NCI-H2081 treated with DMSO at 0.1 percent for 48 hours (cell line): ENCODE measurements at places on chromosomes 3 and 15.

DNA sequence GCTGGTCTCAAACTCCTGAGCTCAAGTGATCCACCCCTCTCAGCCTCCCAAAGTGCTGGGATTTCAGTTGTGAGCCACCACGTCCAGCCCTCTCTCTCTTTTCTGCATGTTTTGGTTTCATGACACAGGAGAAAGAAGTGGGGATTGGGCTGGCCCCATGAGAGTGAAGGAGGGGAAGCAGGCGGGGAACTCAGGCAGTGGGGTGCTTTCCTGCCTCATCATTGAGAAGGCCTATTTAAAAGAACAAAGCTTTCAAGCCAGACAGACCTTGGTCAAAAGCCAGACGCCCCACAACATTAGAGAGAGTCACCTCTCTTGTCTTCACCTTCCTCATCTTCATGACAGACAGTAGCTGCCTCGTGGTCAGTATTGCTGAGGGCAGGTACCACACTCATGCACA lies 15.9 kb downstream of the PSTPIP1 start:
- no peak for DNase-seq

- DNase-seq: no peak
Measured at GRCh38 chr3:73452729-73453128, 172.0 kb downstream of the PDZRN3 start.

DNA sequence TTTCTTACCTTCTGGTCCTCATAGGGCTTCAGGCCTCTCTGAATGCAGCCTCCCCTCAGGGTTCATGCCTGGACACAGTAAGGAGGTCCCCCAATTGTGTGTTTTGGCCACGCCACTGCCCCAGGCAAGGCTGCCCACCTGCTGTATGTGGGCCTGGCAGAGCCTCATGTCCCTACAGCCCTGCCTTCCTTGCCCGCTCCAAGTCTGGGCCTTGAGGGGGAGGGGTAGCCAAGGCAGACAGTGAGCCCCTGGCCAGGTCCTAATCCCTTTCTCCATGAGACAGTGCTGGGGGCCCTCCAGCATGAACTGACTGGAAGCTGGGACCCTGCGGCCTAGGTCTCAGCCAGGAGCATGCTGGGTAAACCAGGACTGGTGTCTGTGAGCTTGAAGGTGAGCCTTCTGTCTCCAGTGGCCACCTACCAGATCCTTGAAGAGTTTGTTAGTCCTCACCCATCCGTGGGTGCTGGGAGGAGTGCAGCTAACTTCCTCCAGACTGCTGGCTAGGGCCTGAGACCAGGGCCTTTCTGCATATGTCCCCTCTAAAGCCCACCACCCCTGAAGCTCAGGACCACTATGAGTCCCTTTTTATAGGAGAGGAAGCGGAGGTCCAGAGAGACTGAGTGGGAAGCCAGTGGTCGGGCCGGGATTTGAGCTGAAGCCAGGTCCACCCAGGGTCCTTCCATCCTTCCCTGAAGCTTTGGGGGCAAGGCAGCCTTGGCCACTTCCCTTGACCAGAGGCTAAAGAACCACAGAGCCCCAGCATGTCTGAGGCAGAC lies 8.7 kb downstream of the ZBTB47 start:
- no peak for DNase-seq

GRCh38 chr3:114841515-114841914 lies 305.6 kb downstream of the ZBTB20 start:
- DNase-seq: no peak

GRCh38 chr3:141078200-141078599 lies 27.1 kb downstream of the SPSB4 start:
- no peak for DNase-seq

GRCh38 chr15:100168787-100169186 lies 173.0 kb downstream of the ADAMTS17 start:
- DNase-seq: no peak

- no peak for DNase-seq
Measured at GRCh38 chr15:31248263-31248662, 78.4 kb upstream of the KLF13 start.
